Hair follicle dermal papilla cell (primary cell): ENCODE measurements at places on chromosomes 1 and 21. TPM values are rescaled to one million over a fixed set of nuclear protein-coding genes. Genes with fewer than 3 reads are reported as not detected.

The RABGAP1L gene
- 41.9 and 44.7 TPM in 2 replicates for total RNA-seq

The GPX7 gene
- 66.4 and 94.1 TPM in 2 replicates for total RNA-seq

The CNR2 gene
- total RNA-seq = not detected in 2 replicates

The ITLN1 gene
- not detected in 2 replicates for total RNA-seq

The CENPL gene
- total RNA-seq = 7.8 and 8.5 TPM in 2 replicates

The UMODL1 gene
- total RNA-seq = under 0.01 TPM in 1 of 2 replicates, not detected in the other

The NEGR1 gene
- total RNA-seq = 22.2 and 31.6 TPM in 2 replicates

The MAGI3 gene
- total RNA-seq = 12.0 and 12.5 TPM in 2 replicates

The OR2T11 gene
- total RNA-seq = not detected in 2 replicates

The FRRS1 gene
- 8.5 and 23.0 TPM in 2 replicates for total RNA-seq

The SOX13 gene
- 7.0 and 8.3 TPM in 2 replicates for total RNA-seq

The KLHDC7A gene
- total RNA-seq = not detected in 2 replicates

The SLFNL1 gene
- total RNA-seq = 0.65 and 1.2 TPM in 2 replicates

The SCAF4 gene
- total RNA-seq = 9.5 and 12.2 TPM in 2 replicates

The CFHR5 gene
- not detected in 2 replicates for total RNA-seq

The OR2L5 gene
- 0.12 and 0.32 TPM in 2 replicates for total RNA-seq

The FCER1G gene
- total RNA-seq = 0.97 TPM in 1 of 2 replicates, not detected in the other

The LYPD8 gene
- not detected in 2 replicates for total RNA-seq

The TDRD5 gene
- total RNA-seq = not detected in 2 replicates

The PGBD5 gene
- total RNA-seq = 0.12 and 0.16 TPM in 2 replicates

The ZNF683 gene
- total RNA-seq = not detected in 2 replicates

The S100A7 gene
- total RNA-seq = not detected in 2 replicates

The IFI44 gene
- total RNA-seq = 24.5 and 44.6 TPM in 2 replicates

The MR1 gene
- 19.3 and 26.1 TPM in 2 replicates for total RNA-seq

The NEXN gene
- 5.4 and 9.6 TPM in 2 replicates for total RNA-seq

The DNAH14 gene
- total RNA-seq = 17.6 and 21.3 TPM in 2 replicates

The KIRREL1 gene
- total RNA-seq = 178 and 202 TPM in 2 replicates

The ADGRL2 gene
- total RNA-seq = 74.9 and 79.3 TPM in 2 replicates

The SOAT1 gene
- 30.7 and 31.2 TPM in 2 replicates for total RNA-seq

The ASCL5 gene
- not detected in 2 replicates for total RNA-seq

The PPP2R5A gene
- 33.0 and 39.8 TPM in 2 replicates for total RNA-seq

The ERICH3 gene
- total RNA-seq = not detected in 2 replicates

The STIL gene
- 5.5 and 6.3 TPM in 2 replicates for total RNA-seq

The GRIK1 gene
- total RNA-seq = 0.49 and 1.1 TPM in 2 replicates

The SELENBP1 gene
- total RNA-seq = 43.8 and 51.8 TPM in 2 replicates

The CD84 gene
- not detected in 2 replicates for total RNA-seq

The IFT25 gene
- total RNA-seq = 15.3 and 18.2 TPM in 2 replicates

The LAMB3 gene
- 4.5 and 13.0 TPM in 2 replicates for total RNA-seq

The KDF1 gene
- under 0.01 TPM in 1 of 2 replicates, not detected in the other for total RNA-seq

The CD1B gene
- not detected in 2 replicates for total RNA-seq

The SELP gene
- total RNA-seq = not detected in 2 replicates

The TMEM269 gene
- total RNA-seq = under 0.01 TPM in 1 of 2 replicates, not detected in the other

The C1orf50 gene
- total RNA-seq = 5.8 TPM in 2 replicates

The SMIM1 gene
- total RNA-seq = 0.49 and 2.7 TPM in 2 replicates

The TRIM17 gene
- 0.32 and 0.49 TPM in 2 replicates for total RNA-seq

The HES2 gene
- total RNA-seq = under 0.01 TPM in 1 of 2 replicates, not detected in the other

The SEMA4A gene
- total RNA-seq = 0.97 and 3.2 TPM in 2 replicates

The FAM163A gene
- not detected in 2 replicates for total RNA-seq

The SHISA4 gene
- total RNA-seq = 32.5 and 41.9 TPM in 2 replicates

The DNALI1 gene
- total RNA-seq = 5.3 and 5.8 TPM in 2 replicates

The LINGO4 gene
- not detected in 2 replicates for total RNA-seq

The LMOD1 gene
- 43.2 and 60.5 TPM in 2 replicates for total RNA-seq

The ST6GALNAC3 gene
- total RNA-seq = 1.9 and 3.9 TPM in 2 replicates

The AQP10 gene
- not detected in 2 replicates for total RNA-seq
